ENCODE measurements at places on chromosomes 6 and 20.

- DNase-seq, result no peak
Measured at GRCh38 chr6:159085396-159085895, 40.7 kb upstream of the TAGAP start.

- no peak for DNase-seq
Measured at GRCh38 chr6:109263873-109264700, 118.2 kb downstream of the CD164 start.

GRCh38 chr6:137277971-137278637 lies 58.9 kb upstream of the IFNGR1 start:
- no peak for DNase-seq

GRCh38 chr6:38067263-38067980 lies 247.9 kb downstream of the ZFAND3 start:
- DNase-seq, result no peak

- DNase-seq, result peak; percentile 24
Measured at GRCh38 chr20:13008761-13009681, at the start of gene SPTLC3. SPTLC3 (plus strand) TSS chr20:13008972; CDS start chr20:13009268, 296 bp downstream.

DNA sequence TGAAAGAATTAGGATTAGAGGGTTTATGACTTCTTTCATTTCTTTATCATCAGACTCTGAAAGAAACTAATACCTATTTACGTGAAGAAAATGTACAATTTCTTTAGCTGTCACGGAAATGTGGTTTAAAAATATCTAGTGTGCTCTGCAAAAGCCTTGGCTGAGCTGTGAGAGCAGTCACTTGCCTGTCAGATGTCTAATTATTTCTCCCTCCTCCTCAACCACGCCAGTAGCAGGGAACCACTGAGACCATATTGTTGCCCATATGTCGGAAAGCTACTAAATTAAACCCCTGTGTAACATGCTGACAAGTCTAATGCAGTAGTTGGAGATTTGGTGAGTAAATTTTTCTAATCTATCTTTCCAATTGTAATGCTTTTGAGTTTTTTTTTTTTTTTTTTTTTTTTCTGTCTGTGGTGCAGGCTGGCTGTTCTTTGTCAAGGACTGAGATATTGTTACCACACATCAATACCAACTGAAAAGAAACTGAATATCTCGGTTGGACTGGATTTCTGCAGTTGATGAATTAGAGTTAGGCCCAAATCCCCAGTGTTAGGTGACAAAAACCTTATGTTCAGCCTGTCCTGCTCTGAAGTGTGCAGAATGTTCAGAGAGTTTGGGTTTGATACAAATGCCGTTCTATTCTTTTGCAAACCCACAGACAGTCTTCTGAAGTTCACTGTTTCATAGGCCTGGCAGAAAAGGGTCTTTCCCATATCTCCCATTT lies 302.9 kb upstream of the SYNCRIP start:
- no peak for DNase-seq

DNA sequence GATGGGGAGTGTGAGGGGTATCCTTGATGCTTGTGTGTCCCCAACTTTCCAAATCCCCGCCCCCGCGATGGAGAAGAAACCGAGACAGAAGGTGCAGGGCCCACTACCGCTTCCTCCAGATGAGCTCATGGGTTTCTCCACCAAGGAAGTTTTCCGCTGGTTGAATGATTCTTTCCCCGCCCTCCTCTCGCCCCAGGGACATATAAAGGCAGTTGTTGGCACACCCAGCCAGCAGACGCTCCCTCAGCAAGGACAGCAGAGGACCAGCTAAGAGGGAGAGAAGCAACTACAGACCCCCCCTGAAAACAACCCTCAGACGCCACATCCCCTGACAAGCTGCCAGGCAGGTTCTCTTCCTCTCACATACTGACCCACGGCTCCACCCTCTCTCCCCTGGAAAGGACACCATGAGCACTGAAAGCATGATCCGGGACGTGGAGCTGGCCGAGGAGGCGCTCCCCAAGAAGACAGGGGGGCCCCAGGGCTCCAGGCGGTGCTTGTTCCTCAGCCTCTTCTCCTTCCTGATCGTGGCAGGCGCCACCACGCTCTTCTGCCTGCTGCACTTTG lies at the start of gene TNF:
Gene TNF (plus strand): TSS at position 231 of the 567 bp plus-strand sequence. CDS start 177 bp downstream, at position 408.
- peak; percentile 50 for DNase-seq

DNA sequence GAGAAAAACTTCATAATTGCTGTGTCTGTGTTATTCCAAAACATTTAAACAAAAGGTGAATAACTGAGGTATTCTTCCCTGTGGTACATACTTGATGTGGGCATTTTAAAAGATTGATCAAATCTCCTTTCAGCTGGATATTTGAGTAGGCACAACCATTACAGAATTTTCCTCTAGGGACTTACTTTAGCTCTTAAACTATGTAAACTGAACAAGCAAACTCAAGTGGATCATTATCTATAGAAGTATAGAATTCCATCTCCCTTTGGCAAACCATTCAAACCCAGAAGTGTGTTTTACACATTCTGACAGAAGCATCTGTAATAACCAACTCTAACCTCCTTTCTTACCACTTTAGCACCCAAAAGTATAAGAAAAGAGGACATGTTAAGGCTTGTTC lies 241.4 kb downstream of the ESR1 start:
- no peak for DNase-seq

DNA sequence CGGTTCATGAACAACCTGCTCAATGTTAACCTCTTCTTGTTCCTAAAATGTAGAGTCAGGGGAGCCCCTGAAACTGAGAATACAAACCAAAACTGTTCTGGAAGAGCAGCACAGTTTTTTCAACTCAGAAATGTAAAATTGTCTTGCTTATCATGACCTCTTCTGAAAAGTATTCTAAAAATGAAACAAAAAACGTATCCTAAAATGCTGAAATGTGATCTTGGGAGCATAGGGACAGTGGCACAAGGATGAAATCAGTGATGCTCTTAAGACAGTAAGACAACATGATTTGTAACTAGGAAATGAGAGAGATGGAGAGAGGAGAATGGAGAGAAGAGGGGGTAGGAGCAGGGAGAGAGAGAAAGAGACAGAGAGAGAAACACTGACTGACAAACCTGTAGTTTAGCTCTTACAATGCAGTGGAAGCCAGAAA lies 27.5 kb downstream of the NCOA7 start:
- DNase-seq, result no peak

- no peak for DNase-seq
Measured at GRCh38 chr20:44057698-44058675, 129.0 kb downstream of the JPH2 start.

GRCh38 chr6:154154389-154154967 lies 115.4 kb downstream of the OPRM1 start:
- peak; percentile 75 for DNase-seq

- DNase-seq, result no peak
Measured at GRCh38 chr6:147135211-147135681, 69.0 kb upstream of the STXBP5 start.

DNA sequence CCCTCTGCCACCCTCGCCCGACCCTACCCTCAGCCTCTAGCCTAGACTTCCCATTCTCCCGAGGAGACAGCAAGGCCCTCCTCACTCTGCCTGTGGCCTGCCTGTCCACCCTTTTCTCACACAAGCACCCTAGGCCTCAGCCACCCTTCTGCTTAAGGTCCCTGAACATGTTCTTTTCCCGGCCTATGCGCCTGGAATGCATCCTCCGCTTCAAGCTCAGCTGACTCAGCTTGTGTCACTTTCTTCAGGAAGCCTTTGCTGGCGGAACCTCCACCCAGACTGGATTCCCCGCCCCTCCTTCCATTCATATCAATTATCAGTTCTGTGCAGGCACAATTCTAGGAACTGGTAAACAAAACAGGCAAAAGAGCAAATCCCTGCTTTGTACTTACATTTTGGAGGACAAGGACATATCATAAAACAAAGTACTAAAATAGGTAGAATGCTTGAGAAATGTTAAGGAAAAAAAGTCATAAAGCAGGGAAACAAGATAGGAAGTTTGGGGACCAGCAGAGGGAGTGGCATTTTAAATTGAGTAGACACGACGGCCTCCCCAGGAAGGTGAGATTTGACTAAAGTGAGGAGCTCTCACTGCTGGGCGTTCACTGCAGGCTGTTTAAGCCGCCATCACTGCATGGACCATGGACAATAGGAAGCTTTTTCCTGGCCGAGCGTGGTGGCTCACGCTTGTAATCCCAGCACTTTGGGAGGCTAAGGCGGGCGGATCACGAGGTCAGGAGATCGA lies 17.9 kb upstream of the SNHG17 start:
- no peak for DNase-seq

DNA sequence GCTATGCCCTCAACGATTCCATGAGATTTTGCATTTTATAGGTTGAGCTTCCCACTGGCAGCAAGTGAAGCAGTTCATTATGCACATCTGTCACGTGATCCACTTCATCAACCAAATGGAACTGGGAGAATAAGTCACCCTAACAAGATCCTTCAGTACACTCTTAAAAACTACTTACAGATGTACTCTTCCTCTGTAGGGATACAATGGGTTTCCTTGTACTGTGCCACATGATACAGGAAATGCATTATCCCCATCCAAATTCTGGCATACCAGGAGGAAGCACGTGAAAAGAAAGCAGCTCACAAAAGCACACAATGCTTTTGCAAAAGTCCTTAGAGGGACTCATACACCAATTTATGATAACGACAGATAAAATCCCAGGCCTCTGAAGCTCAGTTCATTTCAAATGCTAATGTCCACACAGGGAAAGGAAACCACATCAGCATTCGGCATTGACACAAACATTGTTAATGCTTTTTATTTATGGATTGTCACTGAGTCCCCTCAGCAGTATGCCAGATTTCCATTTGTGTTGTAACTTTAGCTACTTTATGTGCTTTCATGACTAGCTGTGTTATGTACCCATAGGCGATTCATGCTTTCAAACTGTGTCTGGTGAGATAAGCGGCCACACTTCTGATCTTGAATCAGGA lies 58.1 kb upstream of the REV3L start:
- DNase-seq, result peak; percentile 62

GRCh38 chr6:106360989-106361430 lies 493 bp downstream of the CRYBG1 start:
- DNase-seq, result no peak

DNA sequence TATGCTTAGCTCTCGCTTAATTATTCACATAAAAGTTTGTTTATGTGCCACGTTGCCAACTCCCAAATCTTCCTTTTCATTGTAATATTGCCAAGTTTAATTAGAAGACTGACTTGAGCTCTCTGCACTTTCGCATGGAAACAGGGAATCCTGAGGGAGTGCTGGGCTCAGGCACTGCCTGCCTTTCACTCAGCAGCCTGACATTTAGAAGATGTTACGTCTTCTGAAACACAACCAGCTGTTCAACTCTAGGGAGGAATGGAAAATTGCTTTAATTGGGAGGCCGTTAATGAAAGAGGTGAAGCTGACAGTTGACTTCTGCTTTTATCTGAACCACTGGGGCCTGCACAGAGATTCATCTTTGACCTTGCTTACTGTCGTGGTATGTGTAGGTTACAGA lies 77.4 kb upstream of the MTHFD1L start:
- no peak for DNase-seq

- no peak for DNase-seq
Measured at GRCh38 chr6:125198398-125198937, 44.9 kb downstream of the TPD52L1 start.

GRCh38 chr6:106372838-106373501 lies 12.5 kb downstream of the CRYBG1 start:
- DNase-seq, result no peak

DNA sequence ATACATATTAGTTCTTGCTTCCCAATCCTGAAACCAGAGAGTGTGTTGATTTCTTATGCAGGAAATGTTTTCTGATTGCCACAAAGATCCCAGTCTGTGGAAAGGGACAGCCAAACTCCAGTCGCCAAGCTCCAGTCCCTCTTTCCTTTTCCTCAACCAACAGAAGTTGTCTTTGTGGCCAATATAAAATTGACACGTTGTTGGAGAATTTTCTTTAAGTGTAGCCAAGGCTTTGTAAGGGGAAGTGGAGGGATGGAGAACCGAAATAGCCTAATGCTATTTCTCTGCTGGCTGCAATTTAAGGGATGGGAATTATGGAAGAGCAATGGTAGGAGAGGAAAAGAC lies 5.4 kb downstream of the ADGRB3 start:
- no peak for DNase-seq

- no peak for DNase-seq
Measured at GRCh38 chr20:6489361-6490171, 277.9 kb upstream of the BMP2 start.

DNA sequence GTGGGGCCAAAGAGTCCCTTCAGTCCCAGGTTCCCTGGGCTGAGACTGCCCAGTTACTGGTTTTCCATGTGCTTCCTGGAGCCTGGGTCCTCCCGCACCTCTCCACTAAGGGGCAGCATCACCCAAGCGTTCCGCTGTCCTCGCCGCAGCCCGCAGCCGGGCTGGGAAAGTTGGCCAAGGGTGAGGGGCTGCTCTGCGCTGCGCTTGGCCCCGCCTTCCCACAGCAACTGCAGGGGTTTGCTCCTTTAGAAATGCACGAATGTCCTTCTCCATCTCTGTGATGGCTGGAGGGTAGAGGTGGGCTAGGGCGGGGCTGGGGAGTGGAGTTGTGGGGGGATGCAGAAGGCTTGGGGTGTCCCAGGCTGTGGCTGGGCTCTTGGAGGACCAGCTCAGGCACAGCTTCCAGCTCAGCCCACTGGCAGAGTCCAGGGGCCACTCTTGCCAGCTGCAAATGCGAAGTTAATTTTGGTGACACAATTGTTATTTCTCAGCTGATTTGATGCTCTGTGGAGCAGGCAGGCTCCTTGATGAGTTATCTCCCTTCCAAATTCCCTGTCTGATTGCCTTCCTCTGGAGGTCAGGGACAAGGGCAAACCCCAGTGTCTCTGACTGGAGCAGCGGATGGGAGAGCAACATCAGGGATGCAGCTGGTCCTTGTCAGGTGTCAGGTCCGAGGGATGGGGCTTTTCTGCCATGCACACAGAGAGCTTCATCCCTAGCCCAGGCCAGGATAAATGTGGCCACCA lies 63.2 kb downstream of the NOL4L start:
- peak; percentile 65 for DNase-seq

- DNase-seq, result no peak
Measured at GRCh38 chr6:13495112-13495776, 7.8 kb upstream of the GFOD1 start.

- no peak for DNase-seq
Measured at GRCh38 chr6:42505385-42505718, 53.6 kb upstream of the TRERF1 start.

- no peak for DNase-seq
Measured at GRCh38 chr6:64985726-64986125, 721.3 kb downstream of the EYS start.

GRCh38 chr20:32780749-32781655 lies 18.8 kb downstream of the DNMT3B start:
- DNase-seq, result peak; percentile 83

DNA sequence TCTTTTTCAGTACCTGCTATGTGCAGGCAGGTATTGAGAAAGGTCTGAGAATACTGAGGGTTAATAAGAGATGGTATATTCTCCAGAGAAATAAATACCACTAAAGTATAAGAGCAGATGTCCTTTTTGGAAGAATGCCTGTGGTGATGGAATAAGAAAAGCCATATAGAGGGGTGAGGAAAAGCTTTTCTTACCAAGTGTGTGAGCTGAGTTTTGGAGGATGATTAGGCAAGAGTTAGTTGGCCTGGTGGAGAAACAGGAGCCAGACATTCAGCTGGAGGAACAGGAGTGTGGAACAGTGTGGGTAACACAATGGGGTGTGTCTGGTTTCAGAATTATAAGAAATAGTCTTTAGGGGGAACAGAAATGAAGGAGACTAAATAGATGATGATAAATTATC lies 19.9 kb downstream of the ZNF451 start:
- DNase-seq, result no peak

All from globus pallidus (tissue), 1 donor.